Naive thymus-derived CD4-positive, alpha-beta T cell (primary cell): ENCODE measurements at places on chromosomes 1 and 21. TPM values are rescaled to one million over a fixed set of nuclear protein-coding genes. Genes with fewer than 3 reads are reported as not detected.

Gene PCP4
- not detected for total RNA-seq

GRCh38 chr21:25986928-25987327 lies 183.6 kb downstream of the APP start:
- no peak for DNase-seq

GRCh38 chr1:234014208-234014607 lies 109.7 kb downstream of the SLC35F3 start:
- DNase-seq: no peak

GRCh38 chr1:172699695-172700227 lies 40.9 kb downstream of the FASLG start:
- no peak for DNase-seq

DNA sequence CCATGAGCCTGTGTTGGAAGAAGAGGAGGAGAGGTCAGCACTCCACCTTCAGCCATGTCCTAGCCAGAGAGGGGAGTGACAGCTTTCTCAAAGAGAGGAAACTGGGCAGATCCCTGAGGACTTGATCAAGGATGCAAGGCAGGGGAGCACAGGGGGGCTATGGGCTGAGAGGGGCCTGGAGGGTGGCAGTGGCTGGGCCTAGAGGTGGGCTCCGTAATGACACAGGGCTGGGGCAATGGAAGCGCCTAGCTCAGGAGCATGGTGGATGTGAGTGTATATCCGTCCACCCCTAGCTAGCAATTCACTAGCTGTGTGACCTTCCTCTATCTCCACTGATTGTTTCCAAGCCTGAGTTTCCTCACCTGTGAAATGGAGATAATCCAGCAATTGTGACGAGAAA lies 32.6 kb downstream of the NEK2 start:
- peak; percentile 10 for DNase-seq

DNA sequence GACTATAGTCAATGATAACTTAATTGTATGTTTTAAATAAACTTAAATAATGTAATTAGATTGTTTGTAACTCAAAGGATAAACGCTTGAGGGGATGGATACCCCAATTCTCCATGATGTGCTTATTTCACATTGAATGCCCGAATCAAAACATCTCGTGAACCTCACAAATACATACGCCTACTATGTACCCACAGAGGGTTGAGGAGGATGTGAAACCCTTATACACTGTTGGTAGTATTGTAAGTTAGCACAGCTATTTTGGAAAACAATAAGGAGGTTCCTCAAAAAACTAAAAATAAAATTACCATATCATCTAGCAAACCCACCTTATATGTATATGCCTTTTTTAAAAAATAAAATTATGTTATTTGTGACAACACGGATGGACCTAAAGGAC lies 198.6 kb downstream of the MRPL39 start:
- DNase-seq: no peak

DNA sequence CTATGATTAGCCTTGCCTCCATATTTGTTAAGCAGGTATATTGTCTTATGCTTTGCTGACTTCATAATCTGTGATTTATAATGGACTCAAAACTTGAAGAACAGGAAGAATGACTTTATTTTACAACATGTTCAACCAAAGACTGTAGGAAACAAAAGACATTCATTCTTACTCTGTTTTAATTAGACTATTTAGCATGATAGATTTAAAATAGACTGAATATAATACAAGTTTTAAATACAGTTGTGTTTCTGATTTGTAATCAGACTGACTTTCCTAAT lies 63.1 kb downstream of the CDC14A start:
- DNase-seq: no peak

DNA sequence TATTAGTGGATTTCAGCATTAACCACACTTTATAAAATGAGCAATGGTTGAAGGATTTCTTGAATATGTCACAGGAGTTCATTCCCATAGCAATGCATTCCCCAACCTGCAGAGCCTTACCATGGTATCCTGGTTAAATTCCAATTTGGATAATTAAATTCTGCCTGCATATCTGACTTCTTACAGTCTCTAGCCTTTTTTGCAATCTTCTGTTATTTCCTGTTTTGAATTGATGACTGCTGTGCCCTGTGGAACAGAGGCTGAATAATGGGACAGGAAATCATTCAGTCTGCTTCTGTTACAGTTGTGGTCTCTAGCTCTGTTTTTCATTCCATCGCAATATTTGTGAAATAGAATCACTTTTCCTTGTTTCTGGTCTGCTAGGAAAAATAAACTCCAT lies 1823.9 kb downstream of the PLA2G4A start:
- DNase-seq: no peak

Gene PTGER3
- 2.4 TPM in 2 replicates for total RNA-seq

DNA sequence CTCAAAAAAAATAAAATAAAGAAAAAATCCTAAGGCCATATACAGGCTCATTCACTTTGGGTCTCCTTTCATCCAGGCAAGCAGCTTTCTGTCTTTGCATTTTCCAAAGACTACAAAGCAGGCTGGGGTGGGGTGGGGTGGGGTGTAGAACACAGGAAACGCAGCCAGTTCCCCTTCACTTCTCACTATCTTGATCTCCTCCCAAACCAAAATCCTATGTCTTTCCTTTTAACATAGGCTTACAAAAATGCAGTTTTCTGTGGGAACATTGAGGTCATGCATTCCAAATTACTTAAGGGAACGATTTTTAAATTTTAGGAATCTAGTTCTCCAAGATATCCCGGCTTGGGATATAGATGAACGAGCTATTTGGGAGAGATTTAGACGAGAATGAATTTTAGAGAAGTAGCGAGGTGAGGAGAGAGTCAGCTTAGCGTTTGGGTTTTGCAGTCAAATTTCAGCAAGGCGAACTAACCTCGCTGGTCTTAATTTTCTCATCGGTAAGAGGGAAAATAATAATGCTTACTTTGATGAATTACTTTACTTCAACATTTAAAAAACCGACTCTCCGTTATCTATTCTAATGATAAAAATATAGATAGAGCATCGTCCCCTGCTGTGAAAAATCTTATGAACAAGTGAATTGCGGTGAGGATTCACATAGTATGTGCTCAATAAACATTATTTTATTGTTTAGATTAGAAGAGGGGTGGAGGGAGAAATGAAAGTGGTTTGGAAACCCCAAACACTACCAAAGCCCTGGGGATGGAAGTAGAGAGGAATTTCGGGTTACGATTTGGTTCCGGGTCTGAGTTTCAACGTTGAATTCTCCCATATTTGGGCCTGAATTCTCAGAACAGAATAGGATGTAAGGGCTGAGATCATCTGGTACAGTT lies 735 bp upstream of the STX12 start:
- DNase-seq: no peak

- no peak for DNase-seq
These were observed 15.4 kb upstream of the CD2 start for GRCh38 chr1:116738673-116739370.

GRCh38 chr1:9233241-9233941 lies 1.2 kb upstream of the H6PD start:
- no peak for DNase-seq

Gene LORICRIN
- total RNA-seq: not detected

DNA sequence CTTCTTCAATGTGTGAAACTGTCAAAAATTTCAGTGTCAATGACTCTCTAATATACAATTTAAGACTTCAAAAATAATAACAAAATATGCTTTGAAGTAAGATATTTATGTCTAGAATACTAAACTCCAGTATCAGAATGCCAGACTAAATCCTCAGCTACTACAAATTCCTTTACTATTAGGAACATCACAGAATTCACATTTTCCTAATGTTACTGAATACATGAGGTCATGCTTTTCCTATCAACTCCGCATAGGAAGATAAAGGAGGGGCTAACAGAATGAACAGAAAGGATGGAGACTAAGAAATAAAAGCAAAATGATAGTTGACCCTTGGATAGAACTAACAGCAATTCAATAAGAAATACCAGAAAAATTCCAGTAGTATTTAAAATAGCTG lies 292.7 kb downstream of the SDCCAG8 start:
- no peak for DNase-seq

- no peak for DNase-seq
These were observed 444.8 kb downstream of the PTPRC start for GRCh38 chr1:199083680-199084079.

Gene F3
- total RNA-seq: 0.69 TPM

GRCh38 chr1:158814970-158815369 lies 16.2 kb upstream of the MNDA start:
- no peak for DNase-seq

Gene AMIGO1
- total RNA-seq: 41.6 TPM
